GM12865 (cell line): ENCODE measurements at places on chromosomes 11 and 22.
A peak's percentile ranks its signal among the peaks of the same experiment; 100 is the strongest.

DNA sequence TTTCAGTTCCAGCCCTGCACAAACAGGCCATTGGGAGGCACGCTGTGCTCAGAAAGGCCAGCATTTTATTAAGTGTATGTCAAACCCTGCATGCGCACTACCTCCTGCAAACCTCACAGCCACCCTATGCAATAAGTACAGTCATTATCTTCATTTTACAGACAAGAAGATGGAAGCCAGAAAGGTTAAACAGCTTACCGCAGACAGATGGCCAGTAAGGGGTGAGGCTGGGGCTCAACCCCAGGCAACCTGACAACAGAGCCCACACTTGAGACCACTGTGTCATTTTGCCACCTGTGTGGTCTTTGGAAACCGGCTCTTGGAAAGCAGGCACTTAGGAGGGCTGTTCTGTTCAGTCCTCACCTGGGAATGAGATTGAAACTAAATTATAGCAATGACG, 142.3 kb downstream of the NXPE2 start:
- DNase-seq = no peak

DNA sequence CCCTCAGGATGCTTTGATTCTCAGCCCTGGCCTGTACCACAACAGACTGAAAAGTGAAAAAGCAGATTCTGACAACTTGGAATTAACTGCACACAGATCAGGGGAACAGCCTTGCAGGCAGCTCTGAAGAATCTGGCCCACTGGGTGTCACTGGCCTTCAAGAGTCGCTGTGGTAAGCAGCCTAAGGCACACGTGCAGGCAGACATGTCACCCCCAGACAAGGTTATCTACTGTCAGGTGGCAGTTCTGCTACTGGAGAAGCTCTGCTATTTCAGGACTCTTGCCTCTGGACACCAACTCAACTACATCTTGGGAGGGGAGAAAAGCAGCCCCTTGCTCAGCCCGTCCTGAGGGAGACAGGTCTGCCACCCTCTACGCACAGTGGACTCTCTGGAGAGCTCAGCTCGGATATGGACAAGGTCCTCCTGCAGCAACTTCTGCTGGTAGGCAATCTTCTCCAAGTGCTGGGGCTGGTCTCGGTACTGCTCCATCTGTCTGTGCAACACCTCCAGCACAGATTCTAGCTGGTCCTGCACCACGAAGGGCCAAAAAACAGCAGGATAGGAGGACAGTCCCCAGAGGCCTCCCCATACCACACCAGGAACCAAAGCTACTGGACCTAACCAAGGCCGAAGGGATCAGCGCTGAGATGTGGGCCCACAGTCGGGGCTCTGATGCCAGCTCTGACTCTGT, 63.0 kb downstream of the C11orf58 start:
- no peak for DNase-seq

DNA sequence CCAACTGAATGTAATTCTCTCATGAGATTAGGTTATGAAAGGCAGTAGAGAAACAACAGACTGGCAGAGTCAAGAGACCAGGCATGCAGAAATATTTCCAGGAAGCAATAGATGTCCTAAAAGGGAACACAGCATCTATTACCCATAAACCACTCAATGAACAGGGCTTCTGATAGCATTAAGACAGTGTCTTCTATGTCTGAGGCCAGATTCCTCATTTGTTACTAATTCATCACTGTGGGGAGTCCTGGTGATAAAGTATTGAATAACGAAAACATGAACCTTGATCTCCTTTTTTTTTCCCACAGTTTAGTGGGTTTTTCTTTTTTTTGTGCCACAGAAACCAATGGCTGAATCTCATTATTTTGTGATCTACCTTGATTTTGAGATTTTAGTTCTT, 339.0 kb downstream of the METTL15 start:
- DNase-seq = no peak

DNA sequence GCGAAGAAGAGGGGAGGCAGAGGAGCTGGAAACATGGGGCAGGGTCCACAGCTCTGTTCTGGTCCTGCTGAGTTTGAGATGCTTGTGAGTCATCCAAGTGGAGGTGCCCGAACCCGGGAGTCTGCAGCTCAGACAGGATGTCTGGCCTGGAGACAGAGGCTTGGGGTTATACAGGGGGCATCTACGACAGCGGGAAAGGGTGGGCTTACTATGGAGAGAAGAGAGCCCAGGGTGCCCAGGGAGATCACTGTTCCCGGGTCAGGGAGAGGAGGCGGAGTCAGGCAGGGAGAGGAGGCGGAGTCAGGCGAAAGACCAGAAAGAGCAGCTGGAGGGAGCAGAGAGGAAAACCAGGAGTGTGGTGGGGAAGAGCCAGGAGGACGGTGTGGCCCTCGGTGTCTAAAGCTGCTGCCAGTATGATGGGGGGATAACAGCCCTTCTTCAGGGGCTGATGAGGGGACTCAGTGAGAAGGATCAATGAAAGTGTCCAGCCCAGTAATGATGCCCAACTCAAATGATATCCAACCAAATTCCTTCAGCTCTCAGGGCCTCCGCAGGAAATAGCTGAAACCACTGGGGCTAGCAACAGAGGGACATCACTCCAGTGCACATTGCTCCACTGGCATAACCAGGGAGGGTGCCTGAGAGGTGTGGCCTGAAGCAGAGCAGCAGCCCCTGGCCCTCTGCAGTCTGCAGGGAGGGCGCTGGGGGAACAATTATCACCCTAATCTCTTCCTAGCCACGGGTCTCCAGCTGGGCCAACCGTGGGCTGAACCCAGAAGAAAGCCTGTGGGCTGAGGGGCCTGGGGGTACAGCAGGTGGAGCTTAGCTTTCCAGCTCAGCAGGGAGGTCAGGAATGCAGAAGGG, 2.6 kb upstream of the LTBP3 start:
- DNase-seq = no peak

DNA sequence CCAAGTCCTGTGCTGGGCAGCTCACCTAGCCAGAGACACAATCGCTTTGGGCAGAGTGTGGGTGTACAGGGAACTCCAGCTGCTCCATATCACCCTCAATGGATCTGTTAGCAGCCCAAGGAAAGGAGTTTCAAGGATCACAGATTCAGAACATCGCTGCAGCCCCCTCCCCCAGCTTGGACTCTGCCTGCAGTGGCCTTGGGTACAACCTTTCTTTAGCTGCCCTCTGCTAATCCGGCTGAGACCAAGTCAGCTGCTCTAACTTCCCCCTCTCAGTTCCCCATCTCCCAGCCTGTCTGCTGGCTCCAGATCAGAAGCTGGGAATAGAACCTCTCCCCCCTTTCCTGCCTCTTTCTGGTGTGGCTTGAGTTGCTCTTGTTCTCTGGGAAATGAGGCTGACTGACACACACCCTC, 1.3 kb downstream of the TMEM86A start:
- no peak for DNase-seq

DNA sequence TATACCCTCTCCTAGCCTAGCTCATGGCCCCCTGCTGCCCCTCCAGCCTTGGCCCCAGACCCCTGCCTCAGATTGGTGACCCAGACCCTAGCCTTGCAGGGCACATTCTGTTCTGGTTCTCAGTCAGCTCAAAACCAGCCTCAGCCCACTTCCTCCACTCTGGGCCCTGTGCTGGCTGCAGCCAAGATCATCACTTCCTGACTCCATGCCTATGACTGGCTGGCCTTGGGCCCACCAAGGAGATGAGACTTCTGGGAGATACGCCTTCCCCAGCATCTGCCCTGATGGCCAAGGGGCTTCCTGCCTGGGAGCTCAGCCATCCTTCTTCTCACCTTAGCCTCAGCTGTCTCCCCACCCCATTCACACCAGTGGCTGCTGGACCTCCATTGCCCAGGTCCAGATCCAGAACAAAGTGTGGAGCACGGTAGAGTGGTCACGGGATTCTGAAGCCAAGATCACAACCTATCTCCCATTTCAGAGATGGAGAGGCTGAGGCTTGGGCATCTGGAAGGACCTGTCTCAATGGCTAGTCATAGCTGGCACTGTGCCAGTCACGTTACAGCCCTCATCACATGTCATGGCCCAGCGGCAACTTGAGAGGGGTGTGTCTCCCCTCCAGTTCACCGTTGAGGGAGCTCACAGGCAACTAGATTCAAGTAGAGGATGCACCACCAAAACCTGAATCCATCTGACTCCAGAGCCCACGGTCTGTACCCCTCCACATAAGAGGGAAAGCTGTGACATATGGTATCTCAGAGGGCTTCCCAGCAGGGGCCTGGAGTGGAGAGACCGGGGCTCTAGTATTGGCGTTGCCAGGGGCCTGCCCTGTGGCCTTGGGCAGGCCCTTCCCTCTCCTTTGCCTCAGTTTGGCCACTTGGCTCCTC, 43.0 kb upstream of the KLHL35 start:
- peak; percentile 17 for DNase-seq

GRCh38 chr11:86228269-86229038, 16.1 kb upstream of the EED start:
- DNase-seq = no peak
